CD4-positive, alpha-beta T cell (primary cell): ENCODE measurements at places on chromosomes 16 and 17.

- no peaks in the 10 kb centered on the region for H3K27me3 ChIP-seq
- no peak for DNase-seq
- H3K4me1 ChIP-seq = no peaks in the 10 kb centered on the region
- H3K27ac ChIP-seq = no peak overlapping the region
- no peak overlapping the region for H3K4me3 ChIP-seq
Measured at GRCh38 chr16:3142327-3142726, 7.5 kb downstream of the ZNF213 start.

DNA sequence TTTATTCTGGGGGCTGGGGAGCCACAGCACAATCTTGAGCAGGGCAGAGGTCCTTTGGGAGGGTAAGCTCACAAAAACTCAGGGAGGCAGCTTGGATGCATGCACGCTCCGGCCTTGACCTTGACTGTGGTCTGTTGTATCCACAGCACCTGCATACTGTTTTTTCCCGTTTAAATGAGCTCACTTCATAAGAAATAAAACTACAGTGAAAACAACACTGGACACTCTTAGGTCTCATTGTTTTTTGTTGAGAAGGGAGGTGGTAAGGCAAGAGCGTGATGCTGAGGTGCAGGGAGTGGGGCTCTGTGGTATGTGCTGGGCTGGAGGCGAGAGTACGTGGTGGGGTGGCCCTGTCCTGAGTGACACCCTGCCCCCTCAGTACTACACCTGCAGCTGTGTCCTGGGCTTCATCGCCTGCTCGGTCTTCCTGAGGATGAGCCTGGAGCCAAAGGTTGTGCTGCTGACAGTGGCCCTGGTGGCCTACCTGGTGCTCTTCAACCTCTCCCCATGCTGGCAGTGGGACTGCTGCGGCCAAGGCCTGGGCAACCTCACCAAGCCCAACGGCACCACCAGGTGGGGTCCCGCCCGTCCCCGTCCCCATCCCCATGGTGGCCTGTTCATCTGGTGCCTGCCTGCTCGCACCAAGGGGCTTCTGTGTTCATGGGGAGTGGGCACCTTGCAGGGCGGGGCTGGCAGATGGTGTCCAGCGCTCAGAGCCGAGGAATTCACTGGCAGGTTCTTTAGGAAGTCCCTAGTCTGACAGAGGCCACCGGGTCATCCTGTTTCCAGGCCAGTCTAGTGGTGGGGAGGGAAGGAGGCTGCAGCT lies 44.2 kb downstream of the ADCY7 start:
- DNase-seq = no peak
- H3K27me3 ChIP-seq = no peaks in the 10 kb centered on the region
- H3K4me1 ChIP-seq = peaks cover 43% of the 10 kb centered on the region
- H3K36me3 ChIP-seq = peaks cover 99% of the 10 kb centered on the region
- no peak overlapping the region for H3K27ac ChIP-seq

DNA sequence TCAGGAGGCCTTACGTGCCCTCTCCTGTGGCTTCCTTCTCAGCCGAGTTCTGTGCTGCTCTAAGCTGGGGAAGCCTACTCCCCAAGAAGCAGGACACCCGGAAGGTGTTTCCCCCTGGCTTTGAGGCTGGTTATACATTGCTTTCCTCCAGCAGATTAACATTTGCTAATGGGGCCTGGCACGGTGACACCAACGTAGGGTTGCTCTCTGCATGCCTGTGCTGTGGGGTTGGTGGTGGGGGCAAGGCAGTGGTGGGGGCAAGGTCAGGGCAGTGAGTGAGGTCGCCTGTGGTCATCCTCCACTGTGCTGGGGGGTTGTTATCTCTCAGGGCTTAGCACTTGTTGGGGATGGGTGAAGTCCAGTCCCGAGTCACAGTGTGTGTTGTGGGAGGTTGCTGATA lies 4.2 kb downstream of the USP6 start:
- H3K4me3 ChIP-seq = no peak overlapping the region
- H3K4me1 ChIP-seq = peaks cover 10% of the 10 kb centered on the region
- DNase-seq = no peak
- no peaks in the 10 kb centered on the region for H3K36me3 ChIP-seq

DNA sequence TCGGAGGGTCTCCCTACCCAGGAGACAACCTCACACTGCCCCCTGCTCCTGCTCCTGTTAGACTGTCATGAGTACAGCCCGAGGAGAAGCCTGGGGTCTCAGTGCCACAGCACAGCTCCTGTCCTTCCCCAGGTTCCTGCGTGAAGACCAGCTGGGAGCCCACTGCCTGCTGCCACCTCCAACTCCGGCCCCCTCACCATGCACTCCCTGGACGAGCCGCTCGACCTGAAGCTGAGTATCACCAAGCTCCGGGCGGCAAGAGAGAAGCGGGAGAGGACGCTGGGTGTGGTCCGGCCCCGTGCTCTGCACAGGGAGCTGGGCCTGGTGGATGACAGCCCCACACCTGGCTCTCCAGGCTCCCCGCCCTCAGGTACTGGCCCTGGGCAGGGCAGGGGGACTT lies 16.2 kb downstream of the GLIS2 start:
- H3K27ac ChIP-seq = no peak overlapping the region
- no peak for DNase-seq
- H3K4me3 ChIP-seq = no peak overlapping the region
- H3K27me3 ChIP-seq = peaks cover 9% of the 10 kb centered on the region

DNA sequence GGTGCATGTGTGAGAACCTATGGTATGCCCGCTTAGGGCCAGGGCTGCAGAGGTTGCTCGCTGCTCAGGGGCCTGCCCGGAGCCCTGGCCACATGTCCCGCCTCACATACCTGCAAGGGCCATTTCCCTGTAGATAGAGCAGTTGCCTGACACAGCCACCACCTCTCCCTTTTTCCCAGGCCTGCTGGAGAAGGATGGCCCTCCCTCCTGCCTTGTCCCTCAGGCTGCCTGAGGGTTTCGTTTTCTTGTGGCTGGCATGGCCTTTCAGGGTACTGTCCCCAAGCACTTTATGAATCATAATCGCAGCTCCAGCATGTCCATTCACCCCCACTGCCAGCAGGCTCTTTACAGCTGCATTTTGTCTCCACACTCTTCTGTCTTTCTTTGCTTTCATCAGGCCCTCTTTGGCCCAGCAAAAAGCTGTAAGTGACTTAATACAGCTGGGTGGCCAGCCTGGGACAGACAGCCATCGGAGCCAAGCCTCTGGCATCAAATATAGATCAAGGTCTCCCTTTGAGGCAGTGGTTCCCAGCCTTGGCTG lies 65.7 kb downstream of the MPRIP start:
- DNase-seq = no peak
- H3K4me1 ChIP-seq = peaks cover 63% of the 10 kb centered on the region
- H3K27ac ChIP-seq = peak overlapping the region; percentile 47
- H3K27me3 ChIP-seq = no peaks in the 10 kb centered on the region
- H3K36me3 ChIP-seq = peaks cover 8% of the 10 kb centered on the region

- peaks cover 28% of the 10 kb centered on the region for H3K4me1 ChIP-seq
- no peaks in the 10 kb centered on the region for H3K27me3 ChIP-seq
- H3K27ac ChIP-seq = no peak overlapping the region
- no peak for DNase-seq
- no peaks in the 10 kb centered on the region for H3K36me3 ChIP-seq
Measured at GRCh38 chr16:75323198-75323597, 71.8 kb upstream of the BCAR1 start.

DNA sequence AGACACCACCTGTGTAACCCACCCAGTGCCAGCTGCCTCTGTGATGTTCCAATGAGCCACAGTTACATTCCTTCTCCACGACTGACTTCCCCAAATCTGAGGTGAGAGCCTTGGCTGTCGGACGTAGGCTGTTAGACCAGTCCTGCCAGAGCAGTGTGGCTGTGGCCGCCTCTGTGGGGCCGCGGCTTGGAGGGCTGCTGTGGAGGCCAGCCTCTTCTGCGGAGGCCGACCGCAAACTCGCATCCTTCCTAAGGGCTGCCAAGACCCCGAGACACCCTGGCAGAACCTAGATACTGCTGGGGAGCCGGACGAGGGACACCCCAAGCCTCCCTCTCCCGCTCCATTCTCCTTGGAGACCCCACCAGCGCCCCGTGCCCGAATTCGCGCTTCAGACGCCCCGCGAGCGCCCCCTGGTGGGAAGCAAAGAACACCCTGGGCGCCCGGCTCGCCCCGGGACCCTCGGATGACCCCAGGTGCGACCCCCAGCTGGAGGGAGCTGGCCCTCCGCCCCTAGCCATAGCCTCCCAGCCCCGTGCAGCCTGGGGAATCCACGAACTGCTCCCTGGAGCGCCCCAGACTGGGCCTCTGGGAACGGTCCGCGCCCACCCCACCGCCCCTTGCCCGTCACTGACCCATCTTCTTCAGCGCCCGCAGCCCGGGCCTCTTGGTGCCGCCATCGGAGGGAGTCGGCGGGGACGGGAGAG lies 547 bp downstream of the PLCD3 start:
- H3K36me3 ChIP-seq = no peaks in the 10 kb centered on the region
- H3K4me3 ChIP-seq = peak overlapping the region; percentile 99
- no peaks in the 10 kb centered on the region for H3K27me3 ChIP-seq
- DNase-seq = peak; percentile 66

DNA sequence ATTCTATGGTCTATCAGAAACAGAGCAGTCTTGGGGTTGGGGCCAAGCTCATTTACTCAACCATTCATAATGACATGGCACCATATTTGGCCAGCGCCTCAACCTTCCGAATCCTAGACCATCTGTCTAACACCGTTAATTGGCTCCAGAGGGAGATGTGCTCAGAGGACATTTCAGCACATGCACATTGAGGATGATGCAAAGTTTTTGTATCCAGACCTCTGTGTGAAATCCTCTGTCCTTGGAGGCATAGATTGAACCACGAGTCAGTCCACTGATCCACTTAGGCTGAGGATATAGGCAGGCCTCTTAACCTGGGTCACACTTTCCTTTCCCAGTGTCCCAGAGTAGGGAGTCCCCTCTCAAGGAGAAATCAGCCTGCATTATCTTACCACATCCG lies 85.5 kb downstream of the SHISA6 start:
- H3K36me3 ChIP-seq = no peaks in the 10 kb centered on the region
- no peak for DNase-seq
- no peak overlapping the region for H3K4me3 ChIP-seq
- no peak overlapping the region for H3K27ac ChIP-seq

DNA sequence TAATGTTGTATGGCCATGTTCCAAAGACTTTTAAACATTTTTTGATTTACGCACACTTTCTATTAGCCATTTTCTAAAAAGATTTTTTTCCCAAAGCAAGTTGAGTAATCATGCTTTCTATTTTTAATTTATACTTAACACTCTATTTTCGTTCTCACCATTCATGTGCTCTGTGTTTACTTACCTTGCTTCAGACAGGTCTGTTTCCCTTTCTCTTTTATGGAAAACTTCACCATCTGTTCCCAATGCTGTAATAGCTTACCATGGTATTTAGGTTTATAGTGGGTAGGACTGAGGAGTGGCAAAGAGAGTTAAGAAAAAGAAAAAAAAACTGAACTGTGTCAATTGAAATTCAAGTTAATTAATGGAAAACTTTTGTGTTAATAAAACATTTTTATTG lies 37.5 kb upstream of the KCNJ16 start:
- DNase-seq = no peak
- no peaks in the 10 kb centered on the region for H3K36me3 ChIP-seq
- H3K4me3 ChIP-seq = no peak overlapping the region
- no peak overlapping the region for H3K27ac ChIP-seq

DNA sequence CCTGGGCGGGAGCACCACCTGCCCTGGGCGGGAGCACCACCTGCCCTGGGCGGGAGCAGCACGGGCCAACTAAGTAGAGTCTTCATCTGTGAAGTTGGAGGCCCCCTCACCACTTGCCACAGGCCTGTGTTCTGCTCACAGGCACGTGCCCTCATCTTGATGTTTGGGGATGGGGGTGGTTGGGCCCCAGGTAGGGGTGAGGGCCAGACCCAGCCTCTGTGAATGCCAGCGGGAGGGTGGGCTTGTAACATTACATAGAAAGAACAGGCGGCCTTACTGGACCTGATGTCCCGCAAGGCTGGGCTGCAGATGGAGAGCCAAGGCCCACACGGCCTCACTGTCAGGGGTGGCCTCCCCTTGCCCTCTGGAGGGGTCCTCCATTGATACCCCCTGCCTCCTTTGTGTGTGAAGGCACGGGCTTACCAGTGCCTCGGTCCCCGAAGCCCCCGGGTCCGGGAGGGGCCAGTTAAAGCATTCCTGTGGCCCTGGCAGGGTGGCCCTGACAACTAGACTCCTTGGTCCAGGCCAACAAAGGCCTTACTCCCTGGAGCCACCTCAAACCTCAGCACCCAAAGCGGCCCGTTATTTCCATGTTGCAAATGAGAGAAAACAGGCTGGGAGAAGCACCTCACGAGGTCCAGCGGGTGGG lies 1.1 kb upstream of the SLC16A3 start:
- peak overlapping the region; percentile 64 for H3K27ac ChIP-seq
- H3K36me3 ChIP-seq = no peaks in the 10 kb centered on the region
- peak overlapping the region; percentile 59 for H3K4me3 ChIP-seq
- no peak for DNase-seq
- peaks cover 50% of the 10 kb centered on the region for H3K4me1 ChIP-seq
- H3K27me3 ChIP-seq = no peaks in the 10 kb centered on the region

DNA sequence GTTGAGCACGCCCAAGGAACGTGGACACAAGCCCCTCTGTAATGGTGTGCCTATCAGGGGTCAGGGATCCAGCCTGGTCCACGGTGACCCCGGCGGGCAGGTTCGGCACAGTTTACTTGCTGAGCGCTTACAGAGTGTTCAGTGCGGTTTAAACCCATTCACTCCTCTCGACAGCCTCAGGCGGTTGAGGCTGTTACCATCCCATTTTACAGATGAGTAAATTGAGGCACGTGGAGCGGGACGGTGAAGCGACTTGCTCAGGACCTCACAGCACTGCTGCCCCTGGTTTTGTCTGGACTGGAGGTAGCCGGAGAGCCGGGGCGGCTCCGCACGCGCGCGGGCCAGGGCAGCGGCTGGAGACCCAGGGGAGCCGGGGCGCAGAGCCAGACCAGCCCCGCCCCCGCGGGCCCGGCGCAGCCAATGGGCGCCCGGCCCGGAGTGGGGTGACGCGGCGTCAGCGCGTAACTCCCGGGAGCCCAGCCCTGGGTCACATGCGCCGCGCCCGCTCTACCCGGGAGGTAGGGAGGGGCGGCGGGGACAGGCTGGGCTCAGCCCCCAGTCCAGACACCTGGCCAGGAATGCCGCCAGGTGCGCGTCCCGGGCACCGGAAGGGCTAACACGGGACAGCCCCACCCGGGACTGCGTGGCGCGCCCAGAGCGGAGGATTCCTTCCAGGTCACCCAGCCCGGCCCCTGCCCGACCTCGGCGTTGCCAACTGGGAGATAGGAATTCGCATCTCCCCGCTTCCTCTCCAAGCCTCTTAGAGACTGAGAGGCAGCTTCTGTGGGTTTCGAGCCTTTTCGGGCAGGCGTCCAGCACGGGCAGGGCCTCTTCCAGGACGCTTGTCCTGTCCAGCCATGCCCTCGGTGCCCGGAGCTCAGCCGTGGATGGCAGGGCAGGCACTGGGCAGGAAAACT lies 3.3 kb upstream of the SREBF1 start:
- H3K4me1 ChIP-seq = peaks cover 57% of the 10 kb centered on the region
- no peaks in the 10 kb centered on the region for H3K36me3 ChIP-seq
- H3K4me3 ChIP-seq = peak overlapping the region; percentile 77
- peak overlapping the region; percentile 96 for H3K27ac ChIP-seq
- no peaks in the 10 kb centered on the region for H3K27me3 ChIP-seq

GRCh38 chr17:58007781-58008706 lies 998 bp upstream of the SRSF1 start:
- peak overlapping the region; percentile 97 for H3K27ac ChIP-seq
- H3K4me3 ChIP-seq = peak overlapping the region; percentile 83
- no peak for DNase-seq
- peaks cover 29% of the 10 kb centered on the region for H3K36me3 ChIP-seq

- no peaks in the 10 kb centered on the region for H3K36me3 ChIP-seq
- no peak overlapping the region for H3K27ac ChIP-seq
- H3K27me3 ChIP-seq = no peaks in the 10 kb centered on the region
- H3K4me1 ChIP-seq = no peaks in the 10 kb centered on the region
Measured at GRCh38 chr16:35793601-35794000, 2334.2 kb downstream of the TP53TG3F start.
